ENCODE measurements at places on chromosomes 7 and 10.

DNA sequence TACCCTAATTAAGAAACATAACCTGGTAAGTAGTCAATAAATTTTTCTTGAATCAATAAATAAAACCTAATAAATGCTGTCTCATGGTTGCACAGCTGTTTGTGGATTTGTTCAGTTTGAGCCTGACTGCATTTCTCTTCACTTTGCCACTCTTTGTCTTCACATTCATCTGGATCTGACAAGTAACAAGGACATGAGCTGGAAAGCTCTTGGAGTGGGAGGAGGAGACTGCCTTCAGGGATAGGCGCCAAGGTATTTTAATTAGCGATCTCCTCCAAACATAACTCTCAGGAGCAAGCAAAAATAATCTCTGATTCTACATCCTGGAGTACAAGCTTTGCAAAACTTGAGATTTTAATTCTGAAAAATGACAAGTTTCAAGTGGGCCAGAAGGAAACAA, 251.0 kb downstream of the BMPER start:
- no peak for DNase-seq

DNA sequence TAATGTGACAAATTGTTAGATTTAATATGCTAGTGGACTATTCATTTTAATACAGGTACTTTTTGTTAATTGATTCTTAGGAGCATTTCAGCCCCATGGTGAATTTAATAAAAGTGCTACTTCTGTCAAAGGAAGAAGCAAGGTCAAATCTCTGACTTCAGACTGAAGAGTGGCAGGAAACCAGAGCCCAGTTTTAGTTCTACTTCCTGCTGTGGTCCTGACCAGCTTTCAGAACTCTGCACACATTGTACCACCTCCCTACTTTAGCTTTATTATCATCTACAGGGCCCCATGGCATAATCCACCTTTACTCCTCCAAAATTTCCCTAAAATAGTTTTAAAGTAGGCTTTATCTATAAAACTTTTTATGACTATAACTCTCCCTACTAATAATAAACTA, 33.7 kb downstream of the CTTNBP2 start:
- DNase-seq = no peak

DNA sequence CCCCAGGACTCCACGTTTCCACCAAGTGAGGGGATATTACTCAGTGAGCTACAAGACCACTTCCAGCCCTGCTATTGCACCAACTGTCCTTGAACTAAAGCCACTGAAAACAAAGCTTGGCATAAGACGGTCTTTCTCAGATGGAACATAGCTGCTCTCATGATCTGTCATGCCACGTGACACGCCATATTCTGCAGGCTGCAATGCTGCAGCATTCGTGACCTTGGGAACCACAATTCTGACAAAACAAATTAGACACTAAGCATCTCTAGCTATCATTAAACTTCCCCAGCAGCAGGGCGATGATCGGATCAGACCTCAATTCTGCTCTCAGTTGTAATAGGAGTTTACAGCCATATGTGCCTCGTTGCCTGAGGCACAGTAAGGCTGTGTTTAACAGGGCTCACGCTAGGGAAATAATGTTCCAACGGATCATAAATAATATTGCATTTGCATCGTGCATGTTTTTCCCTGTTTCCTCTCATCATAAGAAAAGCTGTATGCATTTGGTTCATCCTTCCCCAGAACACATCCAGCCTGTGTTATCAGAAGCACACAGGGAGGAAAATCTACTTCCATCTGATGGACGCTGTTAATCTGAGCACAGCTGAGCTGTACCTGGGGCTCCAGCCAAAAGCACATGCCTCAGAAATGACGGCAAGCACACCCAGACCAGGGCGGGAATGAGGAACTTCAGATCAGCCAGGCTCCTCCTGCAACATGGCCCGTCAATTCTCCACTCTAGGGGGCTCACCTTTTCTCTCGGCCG, 38.6 kb upstream of the CNPY1 start:
- no peak for DNase-seq

GRCh38 chr7:141462958-141463357, 88.3 kb upstream of the AGK start:
- DNase-seq = no peak

- no peak for DNase-seq
These were observed 164.7 kb downstream of the ZMYND11 start for GRCh38 chr10:299969-300368.

GRCh38 chr7:84248267-84248666, 53.7 kb upstream of the SEMA3A start:
- DNase-seq = no peak

GRCh38 chr10:47396311-47396717, 12.2 kb upstream of the ZNF488 start:
- DNase-seq = no peak

- no peak for DNase-seq
These were observed 853 bp downstream of the NKX6-2 start for GRCh38 chr10:132784866-132785722.

DNA sequence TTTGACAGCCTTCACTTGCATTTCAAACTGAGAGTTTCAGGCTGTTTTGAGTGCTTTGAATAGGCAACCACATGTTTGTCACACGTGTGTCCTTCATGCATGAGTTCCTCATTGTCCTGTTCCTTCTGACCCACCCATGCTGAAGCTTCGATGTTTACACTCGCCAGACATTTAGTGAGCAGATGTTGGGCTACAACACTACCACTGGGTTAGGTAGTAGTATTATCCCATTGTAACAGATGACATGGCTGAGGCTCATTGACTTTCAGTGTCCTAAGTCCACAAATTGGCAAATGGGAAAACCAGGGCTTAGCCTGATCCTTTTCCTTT, 456.1 kb downstream of the PHTF2 start:
- no peak for DNase-seq

DNA sequence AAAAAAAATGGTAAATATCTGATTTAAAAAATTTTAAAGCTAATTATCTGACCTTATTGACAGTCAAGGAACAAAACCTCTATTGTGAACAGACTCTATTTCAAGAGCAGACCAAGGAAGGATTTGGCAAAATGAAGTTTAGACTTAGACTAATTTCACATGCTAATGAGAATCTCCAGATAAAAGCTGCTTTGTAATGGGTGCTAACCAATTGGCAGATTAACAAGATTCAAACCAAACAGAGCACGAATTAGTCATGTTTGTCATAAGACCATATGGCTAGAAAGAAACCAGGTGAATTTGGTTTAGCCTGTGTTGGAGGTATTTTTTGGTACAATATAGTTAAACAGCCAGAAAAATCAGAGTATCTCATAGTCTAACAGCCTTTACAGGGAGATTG, 429.1 kb upstream of the NFE2L3 start:
- no peak for DNase-seq

- DNase-seq = no peak
These were observed 116.8 kb downstream of the IQUB start for GRCh38 chr7:123417580-123417979.

GRCh38 chr7:16648551-16648950, 2.6 kb downstream of the BZW2 start:
- no peak for DNase-seq

GRCh38 chr7:122304996-122305421, 459 bp upstream of the FEZF1 start:
- no peak for DNase-seq

GRCh38 chr7:111380945-111381344, 181.3 kb downstream of the IMMP2L start:
- DNase-seq = no peak

GRCh38 chr7:18292584-18292983, 203.0 kb upstream of the HDAC9 start:
- no peak for DNase-seq

GRCh38 chr10:61173450-61173849, 229.5 kb upstream of the RHOBTB1 start:
- DNase-seq = no peak

DNA sequence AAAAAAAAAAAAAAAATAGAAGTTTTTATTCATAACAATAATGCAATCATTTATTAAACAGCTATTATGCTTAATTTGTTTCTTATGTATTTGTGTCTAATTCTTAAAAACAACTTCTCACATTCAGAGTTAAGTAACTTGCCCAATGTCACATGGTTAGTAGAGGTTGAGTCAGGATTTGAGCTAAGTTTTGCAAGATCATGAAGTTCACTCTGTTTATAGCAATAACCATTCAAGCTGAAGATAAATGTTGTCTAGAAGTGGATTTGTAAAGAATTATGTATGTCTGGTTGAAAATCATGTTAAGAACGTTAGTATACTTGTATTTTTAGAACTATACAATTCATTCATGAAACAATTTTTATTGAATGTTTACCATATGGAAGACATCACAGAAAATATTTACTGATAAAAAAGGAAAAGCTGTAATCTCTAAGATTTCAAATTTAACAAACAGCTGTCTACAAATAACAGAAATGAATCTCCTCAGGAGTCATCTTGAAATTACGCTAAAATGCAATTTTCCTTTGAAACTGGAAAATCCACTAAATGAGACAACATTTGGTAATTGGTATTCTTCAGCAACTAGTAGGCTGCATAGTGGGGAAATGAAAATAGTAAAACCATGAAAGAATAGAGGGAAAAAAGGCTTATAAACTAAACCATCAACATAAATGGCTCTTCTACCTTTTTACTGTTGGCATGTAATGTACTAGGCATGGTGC, 70.5 kb upstream of the AHR start:
- no peak for DNase-seq

- no peak for DNase-seq
These were observed 307.8 kb downstream of the GPR37 start for GRCh38 chr7:124457841-124458240.

GRCh38 chr10:34811968-34812514, 3.1 kb downstream of the PARD3 start:
- DNase-seq = no peak

DNA sequence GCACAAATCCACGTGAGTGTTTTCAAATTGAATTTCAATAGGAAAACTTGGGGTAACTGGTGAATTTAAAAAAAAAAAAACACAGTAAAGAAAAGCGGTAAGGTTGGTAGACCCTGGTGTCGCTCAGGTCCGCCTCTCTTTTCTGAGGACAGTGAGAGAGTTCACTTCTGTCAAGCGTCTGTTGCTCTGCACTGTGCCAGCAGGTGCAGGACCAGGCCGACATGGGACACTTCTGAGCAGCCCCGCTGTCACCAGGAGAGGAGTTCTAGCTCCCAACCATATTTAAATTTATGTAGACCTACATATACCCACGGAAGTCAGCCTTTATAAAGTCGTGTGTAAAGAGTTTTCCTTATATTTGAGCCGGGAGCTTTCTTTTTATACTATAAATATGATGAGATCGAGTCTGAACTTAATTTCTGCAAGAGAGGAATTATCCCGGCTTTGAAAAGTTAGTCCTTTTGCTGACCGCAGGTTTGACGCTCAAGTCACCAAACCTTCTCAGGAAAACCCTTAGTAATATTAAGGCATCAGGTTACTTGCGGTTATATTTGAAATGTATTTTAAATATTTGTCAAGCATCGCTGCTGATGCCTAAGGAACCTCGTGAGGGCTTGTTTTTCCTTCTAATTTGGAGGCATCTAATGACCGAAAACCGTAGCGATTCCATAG, 531 bp downstream of the IKZF1 start:
- no peak for DNase-seq

GRCh38 chr7:150450491-150451001, at the start of gene GIMAP8:
Gene GIMAP8 (plus strand): TSS chr7:150450630. CDS start chr7:150466699, 16,069 bp downstream.
- DNase-seq = no peak

DNA sequence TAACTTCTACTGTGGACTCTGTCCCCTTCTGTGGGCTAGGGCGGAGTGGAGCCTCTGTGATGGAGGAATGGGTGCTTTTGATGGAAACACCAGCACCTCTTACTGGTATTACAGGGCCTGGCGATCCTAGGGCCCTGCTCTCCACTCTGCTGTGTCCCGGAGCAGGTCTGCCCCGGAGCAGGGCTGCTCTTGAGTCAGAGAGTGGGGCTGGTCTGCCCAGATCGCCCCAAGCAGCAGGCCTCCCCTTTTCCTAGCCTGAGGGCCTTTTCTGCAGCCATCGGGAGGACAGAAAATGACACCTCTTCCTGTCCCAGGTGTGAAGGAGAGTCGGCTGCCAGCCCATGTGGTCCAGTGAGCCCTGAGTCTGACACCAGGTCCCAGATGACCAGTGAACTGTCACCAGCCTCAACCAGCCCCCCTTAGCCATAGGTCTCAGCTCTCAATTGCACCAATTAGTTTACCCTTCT, 1.4 kb downstream of the ZNF282 start:
- DNase-seq = peak; percentile 37

DNA sequence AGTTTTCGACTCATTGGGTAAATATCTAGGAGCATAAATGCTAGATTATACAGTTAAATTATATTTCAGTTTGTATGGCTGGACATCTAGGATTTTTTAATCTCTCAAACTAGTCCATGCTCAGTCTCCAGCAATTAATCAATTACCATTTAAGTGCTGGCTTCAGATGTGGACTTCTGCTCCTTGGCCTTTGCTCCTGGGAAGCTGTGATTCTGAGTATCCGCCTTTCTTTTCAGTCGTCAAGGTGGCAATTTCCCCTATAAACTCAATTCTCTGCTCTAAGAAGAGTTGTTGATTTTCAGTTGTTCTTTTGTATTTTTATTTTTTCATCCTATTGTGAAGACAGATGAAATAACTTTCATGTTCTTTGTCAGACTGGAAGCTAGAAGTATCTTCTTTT, 23.7 kb downstream of the TFPI2 start:
- DNase-seq = no peak

GRCh38 chr10:60921633-60922032, 22.4 kb downstream of the RHOBTB1 start:
- no peak for DNase-seq

- no peak for DNase-seq
These were observed 628.4 kb downstream of the PARD3 start for GRCh38 chr10:34186745-34187144.

- no peak for DNase-seq
These were observed 25.6 kb downstream of the TMEM196 start for GRCh38 chr7:19747740-19748339.

DNA sequence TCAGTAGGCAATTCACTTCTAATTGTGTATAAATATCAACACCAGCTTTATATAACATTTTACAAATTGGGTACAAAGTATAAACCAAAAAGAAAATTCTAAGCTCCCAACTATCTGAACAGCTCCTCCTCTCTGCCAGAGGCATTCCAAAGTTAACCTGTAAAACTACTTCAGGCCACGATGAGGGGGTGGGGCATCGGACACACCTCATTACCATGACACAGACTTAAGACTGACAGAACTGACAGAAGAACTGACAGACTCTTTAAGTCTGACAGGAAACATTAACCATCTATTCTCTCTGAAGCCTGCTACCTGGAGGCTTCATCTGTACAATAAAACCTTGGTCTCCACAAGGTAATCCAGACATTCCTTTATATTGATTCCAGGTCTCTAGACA, 12.3 kb downstream of the ESYT2 start:
- no peak for DNase-seq

DNA sequence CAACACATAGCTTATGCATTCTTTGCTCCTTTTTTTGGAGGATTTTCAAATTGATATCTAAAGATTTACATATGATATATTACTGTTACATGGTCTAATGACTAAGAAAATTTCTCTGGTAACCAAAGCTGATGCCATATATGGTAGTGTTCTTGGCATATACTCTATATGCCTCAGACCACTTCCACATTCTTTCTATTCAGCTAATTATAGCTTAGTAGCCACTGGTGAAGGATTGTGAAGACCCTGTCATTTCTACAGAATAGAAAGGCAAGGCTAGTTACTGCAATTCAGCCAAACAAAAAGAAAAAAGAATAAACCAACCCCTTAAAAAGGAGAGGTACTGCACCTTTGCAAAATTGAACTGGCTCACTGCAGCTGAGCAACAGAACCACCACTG, 3.7 kb downstream of the PURB start:
- DNase-seq = no peak

GRCh38 chr10:70258216-70258615, 25.0 kb upstream of the PPA1 start:
- no peak for DNase-seq

- DNase-seq = no peak
These were observed 164.0 kb upstream of the NPS start for GRCh38 chr10:127385066-127385465.

- DNase-seq = no peak
These were observed 87.1 kb downstream of the ITGA8 start for GRCh38 chr10:15632456-15633091.

Data from 8988T (cell line).